ENCODE measurements at places on chromosomes 2 and 18.

GRCh38 chr18:23196119-23197007 lies 61.1 kb downstream of the CABLES1 start:
- DNase-seq: no peak

- DNase-seq: no peak
These were observed 193.9 kb downstream of the NBAS start for GRCh38 chr2:15367205-15367604.

- no peak for DNase-seq
These were observed 268.5 kb upstream of the ZSWIM2 start for GRCh38 chr2:187117483-187117882.

DNA sequence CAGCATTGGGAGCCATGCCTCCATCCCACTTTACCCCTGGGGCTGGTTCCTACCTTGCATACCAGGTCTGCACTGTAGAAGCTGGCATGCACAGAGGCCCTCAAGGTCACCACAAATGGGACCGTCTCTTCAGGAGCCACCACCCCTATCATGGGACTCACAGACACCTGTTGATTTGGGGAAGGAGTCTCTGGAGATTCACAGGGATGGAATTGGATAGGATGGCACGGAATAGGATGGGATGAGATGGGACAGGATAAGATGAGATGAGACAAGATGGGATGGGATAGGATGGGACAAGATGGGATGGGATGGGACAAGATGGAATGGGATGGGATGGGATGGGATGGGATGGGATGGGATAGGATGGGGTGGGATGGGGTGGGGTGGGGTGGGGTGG lies 16.1 kb upstream of the CRYBA2 start:
- no peak for DNase-seq

- DNase-seq: no peak
These were observed 73.0 kb upstream of the TMEM17 start for GRCh38 chr2:62578803-62579640.

DNA sequence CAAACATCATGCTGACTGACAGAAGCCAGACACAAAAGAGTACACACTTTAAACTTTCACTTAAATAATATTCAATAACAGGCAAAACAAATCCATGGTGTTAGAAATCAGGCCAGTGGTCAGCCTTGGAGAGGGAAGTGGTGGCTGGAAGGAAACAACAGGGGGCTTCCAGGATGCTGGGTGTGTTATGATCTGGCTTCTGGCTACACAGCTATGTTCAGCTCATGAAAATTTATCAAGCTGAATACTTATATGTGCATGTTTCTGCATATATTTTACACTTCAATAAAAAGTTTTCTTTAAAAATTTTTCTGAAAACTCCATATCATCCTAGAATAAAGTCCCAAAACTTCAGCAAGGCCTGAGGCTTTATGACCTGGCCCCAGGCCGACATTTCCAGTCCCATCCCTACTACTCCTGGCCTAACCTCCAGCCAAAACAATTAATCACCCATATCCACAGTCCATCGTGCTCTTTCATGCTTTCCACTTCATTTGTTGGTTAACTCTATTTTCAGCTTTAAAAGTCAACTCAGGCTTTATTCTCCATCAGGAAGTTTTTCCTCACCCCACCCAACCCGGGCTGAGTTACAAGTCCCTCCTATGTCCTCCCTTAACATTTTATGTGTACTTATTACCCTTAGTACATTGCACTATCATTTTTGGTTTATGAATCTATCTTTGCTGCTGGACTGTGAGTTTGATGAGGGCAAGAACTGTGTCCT lies 27.9 kb upstream of the SPTBN1 start:
- DNase-seq: no peak

DNA sequence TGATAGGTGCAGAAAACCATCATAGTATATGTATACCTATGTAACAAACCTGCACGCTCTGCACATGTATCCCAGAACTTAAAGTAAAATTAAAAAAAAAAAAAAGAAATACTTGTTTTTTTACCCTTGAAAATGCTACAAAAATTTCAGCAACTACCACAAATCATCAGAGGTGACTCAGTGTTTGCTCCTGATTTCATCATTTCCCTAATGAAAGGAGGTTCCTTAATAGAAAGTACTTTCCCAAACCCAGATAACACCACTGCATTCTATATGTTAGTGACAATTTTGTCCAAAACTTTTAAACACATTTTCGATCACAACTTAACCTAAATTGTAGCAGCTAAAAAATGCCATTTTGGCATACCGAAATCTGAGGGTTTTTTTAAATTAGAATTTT lies 163.3 kb downstream of the SLC39A10 start:
- DNase-seq: peak; percentile 11

GRCh38 chr18:46702471-46702870 lies 45.5 kb upstream of the LOXHD1 start:
- no peak for DNase-seq

GRCh38 chr2:113178891-113179290 lies 5.1 kb downstream of the PSD4 start:
- DNase-seq: no peak

GRCh38 chr2:160680294-160680693 lies 186.7 kb upstream of the RBMS1 start:
- DNase-seq: no peak

- DNase-seq: no peak
These were observed 1194.7 kb upstream of the CRIM1 start for GRCh38 chr2:35160871-35161270.

- DNase-seq: no peak
These were observed 43.8 kb upstream of the ARHGAP25 start for GRCh38 chr2:68690851-68691250.

- DNase-seq: no peak
These were observed 6.5 kb upstream of the FN1 start for GRCh38 chr2:215442401-215442787.

DNA sequence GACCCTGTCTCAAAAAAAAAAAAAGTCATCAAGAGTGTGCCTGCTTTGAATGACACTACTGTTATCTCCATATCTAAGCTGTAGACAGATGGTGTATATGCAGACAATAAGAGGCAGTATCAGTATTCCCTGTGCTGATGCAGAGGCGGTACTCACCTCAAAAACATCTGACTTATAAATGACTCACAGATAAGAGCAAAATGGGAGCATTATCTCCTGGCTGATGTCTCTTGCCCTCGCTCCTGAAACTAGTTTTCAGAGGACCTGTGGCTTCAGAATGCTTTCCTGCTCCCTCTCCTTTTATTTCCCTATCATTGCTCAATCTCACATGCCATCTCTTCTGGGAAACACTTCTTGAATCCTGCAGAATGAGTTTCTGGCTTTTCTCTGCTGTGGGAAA lies 289.6 kb downstream of the PTPRM start:
- no peak for DNase-seq

GRCh38 chr2:120422465-120423160 lies 76.7 kb downstream of the INHBB start:
- no peak for DNase-seq

GRCh38 chr2:34012715-34013302 lies 413.7 kb upstream of the FAM98A start:
- DNase-seq: peak; percentile 4

DNA sequence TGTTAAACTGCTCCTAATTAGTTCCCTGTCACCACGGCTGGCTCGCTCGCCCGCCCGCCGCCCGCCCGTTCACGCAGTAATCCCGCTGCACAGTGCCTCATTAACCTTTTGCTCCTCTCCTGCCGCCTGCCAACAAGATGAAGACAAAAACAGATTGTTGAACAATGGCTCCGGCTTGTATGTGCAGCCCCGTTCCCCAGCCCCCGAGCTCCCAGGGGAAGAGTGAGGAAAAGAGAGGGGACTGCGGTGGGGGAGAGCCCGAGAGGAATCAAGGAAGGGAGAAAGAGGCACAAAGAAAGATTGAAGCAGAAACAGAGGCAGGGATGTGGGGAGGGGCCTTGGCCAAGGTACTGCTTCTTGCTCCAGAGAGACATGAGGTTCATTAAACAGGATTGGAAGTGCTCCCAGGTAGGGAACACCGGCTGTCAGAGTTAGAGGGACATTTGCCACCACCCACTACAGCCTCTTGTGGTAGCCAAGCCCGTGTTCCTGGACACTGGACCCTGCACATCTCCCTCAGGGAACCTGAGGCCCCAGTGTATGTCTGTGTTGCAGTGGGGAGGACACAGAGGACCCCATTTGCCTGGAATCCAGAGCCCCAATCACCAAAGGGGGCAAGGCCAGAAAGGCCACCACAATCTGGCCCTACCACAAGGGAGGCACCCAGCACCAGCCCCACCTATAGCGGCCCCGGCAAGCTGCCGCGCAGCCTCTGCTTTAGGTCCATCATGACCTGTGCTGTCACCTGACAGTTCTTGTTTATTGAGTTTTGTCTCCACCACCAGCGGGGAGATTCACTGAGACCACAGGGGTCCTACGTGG lies 38.1 kb downstream of the EMX1 start:
- no peak for DNase-seq

DNA sequence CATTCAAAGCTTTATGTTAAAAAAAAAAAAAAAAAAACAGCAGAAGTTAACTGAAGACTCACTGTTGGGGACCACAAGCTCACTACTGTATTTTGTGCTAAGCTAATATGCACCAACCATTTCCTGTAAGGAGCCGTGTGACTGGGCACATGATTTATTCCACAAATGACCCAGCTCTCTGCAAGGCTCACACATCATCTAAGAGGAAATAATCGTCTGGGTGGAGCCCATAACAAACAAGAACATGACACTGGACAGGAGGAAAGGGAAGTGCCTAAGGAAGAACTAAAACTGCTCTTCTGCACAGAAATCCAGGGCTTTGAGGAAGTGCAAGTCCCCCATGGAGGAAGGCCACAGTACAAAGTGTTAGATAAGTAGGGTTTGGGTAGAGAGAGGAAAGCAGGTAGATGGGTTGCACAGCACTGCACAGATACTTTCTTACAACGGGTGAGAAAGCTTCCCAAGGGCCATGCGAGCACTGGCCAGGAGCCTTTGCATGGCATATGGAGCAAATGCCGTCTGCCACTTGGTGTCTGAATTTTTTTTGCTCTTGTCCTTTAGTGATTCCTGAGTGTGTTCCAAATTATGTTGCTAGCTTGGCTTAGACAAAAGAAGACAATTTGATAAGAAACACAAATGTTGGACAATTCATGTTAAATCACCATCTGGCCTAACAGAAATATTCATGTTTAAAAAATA lies 24.4 kb downstream of the NFE2L2 start:
- DNase-seq: no peak

GRCh38 chr18:10368456-10369453 lies 85.7 kb upstream of the APCDD1 start:
- DNase-seq: no peak

- DNase-seq: no peak
These were observed 47.3 kb upstream of the FZD7 start for GRCh38 chr2:201986463-201986735.

- DNase-seq: no peak
These were observed 68.4 kb downstream of the ACOXL start for GRCh38 chr2:110800611-110801402.

DNA sequence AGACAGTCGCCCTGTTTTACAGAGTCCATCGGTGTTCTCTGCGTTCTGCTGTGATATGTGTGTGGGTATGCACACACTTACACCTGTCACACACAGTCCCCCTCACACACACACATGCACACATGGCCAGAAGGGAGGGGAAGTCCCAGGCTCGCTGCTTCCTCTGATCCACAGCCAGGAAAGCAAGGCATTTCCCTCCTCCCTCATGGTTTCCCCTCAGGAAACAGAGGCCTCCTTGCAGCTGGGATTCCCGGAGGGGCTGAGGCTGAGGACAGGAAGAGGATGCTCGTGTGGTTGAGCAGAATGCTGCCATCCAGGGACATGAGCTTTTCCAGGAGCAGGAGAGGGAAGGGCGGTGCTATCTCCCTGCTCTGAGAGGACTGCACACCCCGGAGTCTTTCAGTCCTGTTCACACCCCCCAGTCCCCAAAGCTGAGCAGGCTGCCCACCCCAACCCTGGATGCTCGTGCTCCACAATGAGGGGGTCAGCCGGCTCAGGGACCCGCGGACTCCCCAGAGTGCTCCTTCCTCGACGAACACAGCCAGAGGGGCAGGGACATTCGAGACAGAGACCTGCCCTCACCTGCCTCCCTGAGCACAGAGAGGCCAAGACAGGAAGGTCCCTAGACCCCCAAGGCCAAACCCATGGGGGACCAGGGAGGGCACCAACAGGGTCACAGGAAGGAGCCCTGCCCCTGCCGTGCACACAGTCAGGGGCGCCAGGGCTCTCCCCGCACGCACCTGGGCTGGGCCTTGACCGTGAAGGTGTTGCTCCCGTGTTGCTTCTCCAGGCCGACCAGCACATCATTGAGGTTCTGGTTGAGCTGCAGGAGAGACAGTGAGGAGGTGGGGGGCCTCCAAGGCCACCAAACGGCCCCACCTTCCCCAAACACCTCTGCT lies 45.3 kb downstream of the BIN1 start:
- peak; percentile 41 for DNase-seq

DNA sequence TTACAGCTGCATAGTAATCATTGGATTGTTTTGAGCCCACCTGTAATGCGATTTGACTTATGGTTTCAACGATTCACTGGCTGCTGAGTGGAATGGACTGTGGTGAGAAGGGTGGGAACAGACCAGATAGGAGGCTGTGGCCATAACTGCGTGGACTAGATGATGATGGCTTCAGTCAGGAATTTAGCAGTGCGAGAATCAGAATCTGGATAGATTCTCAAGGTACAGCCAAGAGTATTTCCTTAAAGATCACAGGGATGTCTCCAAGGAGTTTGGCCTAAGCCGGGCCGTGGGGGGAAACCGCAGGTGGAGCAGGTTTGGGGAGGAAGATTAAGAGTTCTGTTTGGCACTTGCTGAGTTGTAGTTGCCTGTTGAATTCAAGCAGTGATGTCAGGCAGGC lies 44.0 kb upstream of the CHMP1B start:
- no peak for DNase-seq

- DNase-seq: no peak
These were observed 27.3 kb downstream of the GRB14 start for GRCh38 chr2:164593959-164594358.

GRCh38 chr18:78893281-78894032 lies 86.2 kb upstream of the SALL3 start:
- DNase-seq: no peak

DNA sequence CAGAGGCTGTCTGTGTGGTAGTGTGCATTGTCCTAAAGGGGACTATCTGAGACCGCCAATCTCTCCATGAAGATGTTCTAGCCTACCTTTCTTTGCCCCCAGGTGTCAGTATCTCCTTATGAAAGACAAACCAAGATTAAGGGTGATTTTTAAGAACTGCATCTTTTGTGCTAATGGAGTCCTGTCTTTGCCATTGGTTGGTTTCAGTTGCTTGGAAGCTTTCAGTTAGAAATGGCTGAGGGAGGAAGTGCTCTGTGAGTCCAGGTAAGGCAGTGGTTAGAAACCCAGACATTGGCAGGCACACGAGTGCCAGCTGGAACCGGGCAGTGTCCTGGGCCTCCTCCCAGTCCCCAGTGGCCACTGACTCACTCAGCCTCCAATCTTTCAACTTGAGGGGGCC lies 111.3 kb downstream of the DOCK10 start:
- no peak for DNase-seq

Measured in hepatic stellate cell (primary cell).